Lung (tissue), 17 donors: ENCODE measurements at places on chromosomes 11 and 22. TPM values are rescaled to one million over a fixed set of nuclear protein-coding genes. Genes with fewer than 3 reads are reported as not detected.
A peak's percentile ranks its signal among the peaks of the same experiment; 100 is the strongest.

Gene PHLDA2
- total RNA-seq, result 22.0 TPM

DNA sequence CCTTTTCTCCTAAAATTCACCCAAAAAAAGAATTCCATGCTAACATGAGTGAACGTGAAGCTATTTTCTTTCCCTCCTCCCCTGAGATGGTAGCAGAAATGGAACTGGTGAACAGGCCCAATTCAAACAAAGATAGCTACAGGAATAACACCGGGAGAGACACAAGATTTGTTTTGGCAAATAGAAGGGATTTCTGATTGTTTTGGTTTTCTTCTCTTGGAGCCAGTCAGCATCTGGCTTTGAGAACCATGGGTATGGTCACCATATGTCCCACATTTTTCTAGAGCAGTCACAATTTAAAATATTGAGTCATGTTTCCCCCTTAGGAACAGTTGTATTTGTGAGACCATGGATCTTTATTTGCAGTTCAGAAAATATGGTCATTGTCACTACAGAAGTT is 214.1 kb downstream of the FAM76B start:
- no peak for DNase-seq
- H3K27ac ChIP-seq, result no peak overlapping the region
- H3K36me3 ChIP-seq, result no peaks in the 10 kb centered on the region

DNA sequence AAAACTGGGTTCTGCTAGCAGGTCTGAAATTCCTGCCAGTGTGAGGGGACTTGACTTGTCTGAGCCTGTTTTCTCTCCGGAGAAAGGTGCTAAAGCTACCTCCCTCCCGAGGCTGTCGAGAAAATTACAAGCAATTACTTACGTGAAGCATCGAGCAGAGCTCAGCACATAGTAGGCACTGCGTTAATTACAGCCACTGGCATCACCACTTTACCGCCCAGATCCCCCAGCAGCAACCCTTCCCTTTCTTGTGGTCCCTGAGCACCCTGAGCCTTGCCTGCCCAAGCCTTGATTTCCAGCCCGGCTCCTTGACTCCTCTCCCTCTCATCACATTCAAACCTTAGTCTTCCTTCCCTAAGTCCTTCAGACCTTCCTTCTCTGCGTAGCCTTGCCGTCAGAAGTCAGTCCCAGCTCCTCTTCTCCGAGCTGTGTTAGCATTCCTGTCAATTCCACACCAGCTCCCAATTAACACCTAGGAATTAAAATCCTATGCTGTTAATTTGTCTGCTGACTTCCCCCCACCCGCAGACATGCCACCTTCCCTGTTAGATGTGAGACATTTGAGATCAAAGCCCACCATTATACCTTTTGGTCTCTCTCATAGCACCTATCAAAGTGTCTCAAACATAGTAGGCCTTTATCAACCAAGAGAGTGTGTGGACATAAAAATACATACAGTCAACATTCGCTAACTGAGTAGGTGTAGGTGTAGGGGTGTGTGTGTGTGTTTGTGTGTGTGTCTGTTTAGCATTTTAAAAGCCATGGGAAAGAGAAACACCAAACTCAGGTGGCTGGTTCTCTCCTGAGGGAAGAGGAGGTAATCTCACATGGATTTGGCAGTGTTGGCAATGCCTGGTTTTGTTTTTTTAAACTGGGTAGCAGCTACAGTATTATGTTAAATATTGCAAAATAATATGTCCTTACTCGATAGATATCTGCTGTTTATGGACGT is 2.8 kb upstream of the KCNJ5 start:
- DNase-seq, result no peak
- H3K27me3 ChIP-seq, result peaks cover 28% of the 10 kb centered on the region
- peaks cover 2% of the 10 kb centered on the region for H3K4me1 ChIP-seq
- no peak overlapping the region for H3K27ac ChIP-seq
- H3K36me3 ChIP-seq, result no peaks in the 10 kb centered on the region

Gene UPK3A
- total RNA-seq, result not detected

Gene MS4A6A
- 79.7 TPM for total RNA-seq

- no peaks in the 10 kb centered on the region for H3K36me3 ChIP-seq
- DNase-seq, result no peak
- no peak overlapping the region for H3K4me3 ChIP-seq
- H3K27ac ChIP-seq, result no peak overlapping the region
- H3K4me1 ChIP-seq, result no peaks in the 10 kb centered on the region
These were observed 4.1 kb downstream of the IGF2 start for GRCh38 chr11:2135018-2135569.

- H3K36me3 ChIP-seq, result no peaks in the 10 kb centered on the region
- no peak overlapping the region for H3K4me3 ChIP-seq
- H3K27me3 ChIP-seq, result no peaks in the 10 kb centered on the region
- H3K4me1 ChIP-seq, result peaks cover 13% of the 10 kb centered on the region
- peak overlapping the region; percentile 4 for H3K27ac ChIP-seq
- no peak for DNase-seq
These were observed 47.8 kb upstream of the CLDN5 start for GRCh38 chr22:19571995-19572394.

DNA sequence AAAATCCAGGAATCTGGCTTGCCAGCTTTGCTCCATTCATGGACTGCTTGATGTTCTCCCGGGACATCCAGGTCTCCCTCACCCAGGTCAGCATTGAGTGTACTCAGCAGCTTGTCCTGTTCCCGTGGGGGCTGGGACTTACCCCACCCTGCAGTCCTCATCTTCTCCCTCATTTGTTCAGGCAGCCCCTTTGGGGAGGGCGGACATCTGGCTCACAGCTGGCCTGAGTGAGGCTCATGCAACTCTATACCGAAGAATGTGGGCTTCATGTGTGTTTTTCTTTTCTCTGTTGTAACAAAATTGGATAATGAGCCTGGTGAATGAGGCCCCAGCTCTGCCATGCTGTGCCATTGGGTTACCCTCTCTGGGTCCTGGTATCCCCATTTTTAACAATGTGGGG is 227.7 kb upstream of the TENM4 start:
- no peak for DNase-seq
- H3K4me3 ChIP-seq, result no peak overlapping the region
- no peaks in the 10 kb centered on the region for H3K4me1 ChIP-seq
- no peaks in the 10 kb centered on the region for H3K27me3 ChIP-seq
- H3K36me3 ChIP-seq, result no peaks in the 10 kb centered on the region
- H3K27ac ChIP-seq, result no peak overlapping the region

Gene MYO18B
- total RNA-seq, result 0.09 TPM

DNA sequence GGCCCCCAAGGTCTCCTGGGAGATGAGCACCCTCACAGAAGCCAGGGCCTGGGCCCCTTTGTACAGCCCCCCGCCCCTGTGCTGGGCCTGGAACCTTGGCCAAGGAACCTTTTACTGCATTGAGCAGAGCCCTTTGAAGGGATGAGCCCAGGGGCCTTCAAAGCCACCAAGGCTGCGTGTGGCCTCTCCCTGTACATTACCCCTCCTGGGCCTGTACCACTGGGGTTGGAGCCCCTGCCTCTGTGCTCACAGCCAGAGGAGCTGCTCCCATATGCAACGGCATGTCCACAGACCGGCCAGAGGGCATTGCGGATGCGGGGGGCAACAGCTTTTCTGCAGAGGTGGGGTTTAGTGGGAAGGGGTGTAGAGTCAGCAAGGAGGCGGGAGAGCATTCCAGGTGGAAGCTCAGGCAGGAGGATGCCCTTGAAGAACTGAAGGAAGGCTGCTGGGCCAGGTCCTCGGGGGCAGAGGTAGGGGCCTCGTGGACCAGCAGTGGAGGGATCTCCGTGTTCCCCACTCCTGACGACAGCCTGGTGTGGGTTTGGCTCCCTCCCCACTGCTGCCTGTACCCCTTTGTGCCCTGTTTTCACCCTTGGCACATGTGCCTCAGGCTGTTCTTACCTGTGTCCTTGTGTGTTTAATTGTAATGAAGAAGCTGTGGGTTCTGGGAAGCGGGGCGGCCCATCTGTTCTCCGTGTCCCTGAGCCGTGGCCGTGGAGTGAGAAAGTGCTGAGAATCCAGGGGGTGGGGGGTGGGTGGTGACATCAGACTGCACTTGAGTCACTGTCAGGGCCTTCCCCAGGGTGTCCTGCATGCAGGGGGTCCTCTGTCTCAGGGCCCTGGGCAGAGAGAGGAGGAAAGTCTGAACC is 46.9 kb downstream of the ARHGAP8 start:
- peaks cover 11% of the 10 kb centered on the region for H3K4me1 ChIP-seq
- H3K27me3 ChIP-seq, result no peaks in the 10 kb centered on the region
- no peak for DNase-seq
- H3K27ac ChIP-seq, result no peak overlapping the region

DNA sequence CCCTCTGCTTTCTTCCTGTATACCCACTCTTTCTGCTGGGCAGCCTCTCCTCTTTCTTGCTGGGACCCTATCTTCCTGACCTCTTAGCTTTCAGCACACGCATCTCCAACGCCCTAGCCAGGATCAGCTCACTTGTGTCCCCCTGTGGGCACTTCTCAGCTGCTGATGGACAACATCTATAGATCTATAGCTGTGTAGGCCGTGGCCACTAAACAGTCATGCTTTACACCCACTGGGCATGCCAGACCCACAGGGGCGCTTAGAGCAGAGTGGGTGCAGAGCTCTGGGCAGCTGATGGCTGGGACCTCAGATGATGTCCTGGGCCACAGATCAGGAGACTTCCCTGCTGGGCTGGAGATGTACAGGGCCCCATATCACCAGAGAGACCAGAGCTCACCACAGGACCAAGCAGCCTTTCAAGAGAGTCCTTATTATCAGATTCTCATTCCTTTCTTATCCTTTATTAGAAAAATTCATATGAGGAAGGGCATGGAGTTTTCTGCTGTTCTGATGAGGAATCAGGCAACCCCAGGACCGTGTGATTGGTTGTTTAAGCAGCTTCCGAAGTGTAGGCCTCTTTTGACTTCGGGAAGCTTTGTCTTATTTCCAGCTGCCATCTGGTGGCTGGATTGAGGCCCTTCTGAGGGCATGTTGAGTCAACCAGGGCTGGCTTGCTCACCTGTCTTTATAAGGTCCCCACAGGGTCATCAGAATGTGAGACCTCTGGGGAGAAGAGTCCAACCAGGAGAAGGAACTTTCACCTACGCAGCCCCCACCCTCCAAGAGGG is 60.5 kb downstream of the OSBP2 start:
- no peaks in the 10 kb centered on the region for H3K27me3 ChIP-seq
- DNase-seq, result peak; percentile 63
- no peak overlapping the region for H3K27ac ChIP-seq
- H3K36me3 ChIP-seq, result no peaks in the 10 kb centered on the region

Gene INS
- total RNA-seq, result not detected

Gene CASP1
- total RNA-seq, result 38.5 TPM

GRCh38 chr11:102599642-102600261 is 25.4 kb downstream of the MMP20 start:
- H3K27me3 ChIP-seq, result no peaks in the 10 kb centered on the region
- H3K4me1 ChIP-seq, result no peaks in the 10 kb centered on the region
- no peak overlapping the region for H3K27ac ChIP-seq

GRCh38 chr11:128841461-128842072 is 25.5 kb downstream of the KCNJ1 start:
- H3K27ac ChIP-seq, result no peak overlapping the region
- no peak for DNase-seq
- H3K4me3 ChIP-seq, result no peak overlapping the region
- no peaks in the 10 kb centered on the region for H3K36me3 ChIP-seq
- no peaks in the 10 kb centered on the region for H3K27me3 ChIP-seq
- H3K4me1 ChIP-seq, result peaks cover 3% of the 10 kb centered on the region

- no peak overlapping the region for H3K27ac ChIP-seq
- H3K4me3 ChIP-seq, result no peak overlapping the region
- no peaks in the 10 kb centered on the region for H3K27me3 ChIP-seq
These were observed 19.2 kb upstream of the GALNT18 start for GRCh38 chr11:11640996-11641395.

- peak; percentile 59 for DNase-seq
- H3K27me3 ChIP-seq, result no peaks in the 10 kb centered on the region
- H3K4me1 ChIP-seq, result no peaks in the 10 kb centered on the region
- H3K4me3 ChIP-seq, result no peak overlapping the region
- no peak overlapping the region for H3K27ac ChIP-seq
These were observed 32.7 kb upstream of the GLYATL1B start for GRCh38 chr11:59053387-59053786.

DNA sequence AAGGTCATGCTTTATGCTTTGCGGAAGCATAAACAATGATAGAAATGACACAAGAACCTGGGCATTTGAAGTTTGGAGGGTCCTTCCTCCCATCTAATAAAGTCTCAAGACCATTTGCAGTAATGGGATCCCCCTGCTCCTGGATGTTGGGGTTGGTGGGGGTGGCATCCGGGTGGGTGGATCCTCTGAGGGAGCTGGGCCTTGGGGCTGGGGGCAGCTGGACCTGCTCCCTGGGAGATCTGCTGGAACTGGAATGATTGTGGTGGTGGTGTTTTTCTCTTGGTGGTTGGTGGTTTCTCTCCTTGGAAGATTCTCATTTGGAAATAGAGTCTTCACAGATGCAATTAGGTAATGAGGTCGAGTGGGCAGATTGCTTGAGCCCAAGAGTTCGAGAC is 2.2 kb upstream of the NAP1L4 start:
- H3K36me3 ChIP-seq, result no peaks in the 10 kb centered on the region
- no peak overlapping the region for H3K4me3 ChIP-seq
- no peak for DNase-seq
- H3K4me1 ChIP-seq, result no peaks in the 10 kb centered on the region
- no peak overlapping the region for H3K27ac ChIP-seq

Gene IL17REL
- total RNA-seq, result not detected
